Central memory CD4-positive, alpha-beta T cell (primary cell): ENCODE measurements at places on chromosomes 3 and 15.

DNA sequence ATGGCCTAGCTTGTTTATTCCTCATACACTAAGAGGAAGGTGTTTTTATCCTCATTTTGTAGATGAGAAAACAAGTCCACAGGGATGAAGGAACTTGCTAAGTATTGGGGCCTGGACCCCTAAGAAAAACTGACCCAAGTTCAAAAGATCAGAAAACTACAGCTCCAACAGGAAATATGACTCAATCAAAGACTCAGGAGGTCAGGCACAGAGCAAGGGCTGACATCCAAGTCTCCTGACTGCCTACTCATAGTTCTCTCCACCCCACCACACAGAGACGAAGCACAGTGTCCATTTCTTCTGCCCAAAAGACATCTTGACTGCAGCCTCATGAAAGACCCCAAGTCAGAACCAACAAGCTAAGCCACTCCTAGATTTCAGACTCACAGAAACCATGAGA lies 26.9 kb upstream of the TPM1 start:
- DNase-seq, result no peak

GRCh38 chr3:149767720-149768119 lies 15.4 kb upstream of the COMMD2 start:
- DNase-seq, result no peak

- DNase-seq, result no peak
These were observed 58.4 kb downstream of the ASTE1 start for GRCh38 chr3:130968221-130968620.

- no peak for DNase-seq
These were observed 753 bp downstream of the EPHB1 start for GRCh38 chr3:134795746-134796280.

DNA sequence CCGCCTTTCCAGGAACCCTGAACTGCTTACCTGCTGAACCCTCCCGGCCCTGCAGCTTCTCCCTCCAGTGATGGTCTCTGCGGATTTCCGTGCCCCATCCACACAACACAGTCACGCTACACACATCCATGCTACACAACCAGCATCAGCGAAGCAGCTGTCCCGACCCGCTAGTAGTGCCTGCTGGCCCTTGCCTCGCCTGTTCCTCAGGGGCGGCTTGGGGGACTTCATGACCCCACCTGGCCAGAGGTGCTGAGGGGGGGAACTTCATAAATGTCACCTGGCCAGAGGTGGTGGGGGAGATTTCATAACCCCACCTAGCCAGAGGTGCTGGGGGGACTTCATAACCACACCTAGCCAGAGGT lies 530 bp upstream of the TUBGCP5 start:
- no peak for DNase-seq

- no peak for DNase-seq
These were observed 31.7 kb upstream of the SLCO2A1 start for GRCh38 chr3:134061401-134061800.

DNA sequence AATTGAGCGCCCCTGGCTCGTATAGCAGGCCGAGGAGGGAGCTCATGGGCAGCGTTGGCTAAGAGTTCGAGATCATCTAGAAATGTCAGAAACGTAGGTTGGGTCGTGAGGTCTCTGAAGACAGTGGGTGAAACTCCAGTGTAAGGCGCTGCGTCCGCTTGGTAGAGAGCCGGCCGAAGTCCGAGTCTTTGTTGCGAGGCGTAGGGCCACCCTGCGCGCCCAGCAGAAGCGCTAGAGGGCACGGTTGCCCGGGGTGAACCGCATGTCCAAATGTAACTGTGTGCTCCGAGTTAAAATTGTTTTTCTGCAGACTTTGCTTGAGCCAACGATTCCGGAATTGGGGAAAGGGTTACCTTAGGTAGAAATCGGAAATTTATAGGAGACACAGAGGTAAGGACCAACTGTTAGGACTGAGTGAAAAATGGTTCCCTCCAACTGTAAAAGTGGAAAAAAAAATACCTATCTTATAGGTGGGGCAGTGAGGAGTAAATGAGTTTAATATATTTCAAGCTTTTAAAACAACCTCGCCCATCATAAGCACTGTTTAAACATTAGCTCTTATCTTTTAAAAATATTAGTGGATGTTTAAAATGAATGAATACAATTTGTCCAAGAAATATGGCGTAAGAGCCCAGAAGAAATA lies 993 bp upstream of the SIAH2 start:
- no peak for DNase-seq

- no peak for DNase-seq
These were observed 285.1 kb upstream of the MANF start for GRCh38 chr3:51099794-51100535.

DNA sequence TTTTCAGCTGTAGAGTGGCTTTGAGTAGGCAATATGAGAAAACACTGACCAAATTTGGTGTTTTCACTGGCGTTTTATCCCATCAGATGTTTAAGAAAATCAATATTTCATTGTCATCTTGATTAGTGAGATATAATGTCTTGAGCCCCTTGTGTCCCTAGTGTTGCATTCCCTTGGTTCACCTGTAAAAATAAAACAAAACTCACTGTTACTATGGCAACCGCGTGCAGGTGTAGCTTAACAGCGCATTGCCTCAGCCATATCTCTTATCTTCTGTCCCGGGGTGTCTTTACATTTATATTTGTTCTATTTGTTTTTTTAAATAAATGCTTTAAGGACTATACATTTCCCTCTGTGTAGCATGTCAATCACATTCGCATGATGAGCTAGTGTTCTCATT lies 551.6 kb downstream of the ZIC1 start:
- no peak for DNase-seq

GRCh38 chr3:6860954-6861624 lies at the start of gene GRM7:
TSS of gene GRM7 (plus strand) at chr3:6861115.
- no peak for DNase-seq

DNA sequence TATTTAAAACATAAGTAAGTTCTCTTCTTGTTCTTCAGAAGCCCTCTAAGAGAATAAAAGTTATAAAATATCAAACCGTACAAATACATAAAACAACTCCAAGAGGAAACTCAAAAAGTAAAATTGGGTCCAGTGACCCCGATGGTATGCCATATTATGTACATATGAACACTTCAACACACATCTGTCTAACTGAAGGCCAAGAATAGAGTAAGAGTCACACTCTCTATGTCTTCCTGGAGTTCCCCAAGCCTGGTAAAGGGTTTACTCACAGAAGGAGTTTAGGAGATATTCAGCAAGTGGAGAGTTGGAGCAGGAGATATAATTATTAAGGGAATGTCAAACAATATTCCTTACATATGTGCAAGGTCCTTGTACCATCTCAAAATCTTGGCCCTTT lies 101.3 kb upstream of the EIF1B start:
- DNase-seq, result no peak

DNA sequence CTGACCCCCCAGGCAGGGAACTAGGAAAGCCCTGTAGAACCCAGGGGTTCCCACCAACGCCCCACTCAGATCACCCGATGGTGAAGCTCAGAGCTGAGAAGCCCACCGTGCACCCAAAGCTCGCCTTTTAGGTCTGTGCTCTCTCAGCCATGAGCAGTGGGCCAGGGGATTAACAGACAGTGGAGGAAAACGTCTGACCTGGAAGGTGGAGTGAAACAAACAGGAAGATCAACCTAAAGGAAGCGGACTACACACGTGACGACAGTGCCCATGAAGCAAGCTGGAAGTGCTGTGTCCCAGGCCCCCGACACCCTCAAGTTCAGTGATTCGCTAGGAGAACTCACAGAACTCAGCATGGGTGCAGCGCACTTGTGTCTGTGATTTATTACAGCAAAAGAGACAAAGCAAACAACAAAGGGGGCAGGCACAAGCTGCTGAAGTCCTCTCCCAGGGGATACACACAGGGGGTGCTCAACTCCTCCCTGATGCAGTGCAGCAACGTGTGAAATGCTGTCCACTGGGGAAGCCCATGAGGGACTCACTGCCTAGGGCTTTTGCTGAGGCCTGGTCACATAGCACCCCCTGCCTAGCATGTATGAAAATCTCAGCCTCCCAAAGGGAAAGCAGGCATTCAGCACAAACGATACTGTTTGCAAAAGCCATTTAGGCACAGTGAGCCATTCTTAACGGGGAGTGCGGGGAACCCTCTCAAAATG lies 43.5 kb downstream of the CFAP92 start:
- no peak for DNase-seq

DNA sequence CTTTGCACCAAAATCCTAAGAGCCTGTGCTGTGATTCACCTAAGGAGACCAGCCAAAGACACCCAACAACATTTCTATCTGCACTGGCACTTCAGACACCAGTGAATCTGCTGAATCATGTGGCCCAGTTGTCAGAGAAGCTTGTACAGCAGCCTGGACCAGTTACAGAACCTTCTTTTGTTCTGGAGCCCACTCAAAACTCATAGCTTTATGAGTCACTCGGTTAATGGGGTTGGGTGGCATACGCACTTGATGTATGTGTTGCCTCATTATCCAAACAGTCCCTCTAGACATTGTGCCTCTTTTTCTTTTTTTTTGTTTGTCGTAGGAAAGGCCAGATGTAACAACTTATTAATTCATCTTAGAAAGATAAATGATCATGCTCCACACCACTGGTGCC lies 25.6 kb upstream of the GOLGA6L2 start:
- no peak for DNase-seq

DNA sequence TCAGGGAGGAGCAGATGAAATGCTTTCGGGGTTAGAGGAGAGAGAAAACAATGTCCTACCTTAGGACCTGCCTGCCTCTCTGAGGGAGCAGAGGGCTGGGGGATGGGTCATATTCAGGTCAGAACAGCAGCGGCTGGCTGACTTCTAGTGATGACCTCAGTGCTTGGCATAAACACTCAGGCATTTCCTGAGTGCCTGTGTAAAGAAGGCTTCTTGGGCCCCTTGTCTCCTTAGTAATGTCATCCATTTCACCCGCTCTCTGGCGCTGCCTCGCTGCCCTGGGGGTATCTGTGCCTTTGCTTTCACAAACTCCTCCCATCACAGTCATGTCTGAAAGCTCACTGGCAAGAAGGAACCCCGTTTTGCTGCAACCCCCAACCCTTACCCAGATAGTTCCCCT lies 82.9 kb upstream of the GSK3B start:
- DNase-seq, result no peak

GRCh38 chr15:31537770-31538592 lies 211.3 kb downstream of the KLF13 start:
- DNase-seq, result no peak
